ENCODE measurements at places on chromosomes 4 and X. TPM values are rescaled to one million over a fixed set of nuclear protein-coding genes. Genes with fewer than 3 reads are reported as not detected.
A peak's percentile ranks its signal among the peaks of the same experiment; 100 is the strongest.

- DNase-seq: no peak
These were observed 3.3 kb upstream of the SPON2 start for GRCh38 chr4:1175635-1176229.

Gene POU3F4
- not detected for polyA plus RNA-seq

DNA sequence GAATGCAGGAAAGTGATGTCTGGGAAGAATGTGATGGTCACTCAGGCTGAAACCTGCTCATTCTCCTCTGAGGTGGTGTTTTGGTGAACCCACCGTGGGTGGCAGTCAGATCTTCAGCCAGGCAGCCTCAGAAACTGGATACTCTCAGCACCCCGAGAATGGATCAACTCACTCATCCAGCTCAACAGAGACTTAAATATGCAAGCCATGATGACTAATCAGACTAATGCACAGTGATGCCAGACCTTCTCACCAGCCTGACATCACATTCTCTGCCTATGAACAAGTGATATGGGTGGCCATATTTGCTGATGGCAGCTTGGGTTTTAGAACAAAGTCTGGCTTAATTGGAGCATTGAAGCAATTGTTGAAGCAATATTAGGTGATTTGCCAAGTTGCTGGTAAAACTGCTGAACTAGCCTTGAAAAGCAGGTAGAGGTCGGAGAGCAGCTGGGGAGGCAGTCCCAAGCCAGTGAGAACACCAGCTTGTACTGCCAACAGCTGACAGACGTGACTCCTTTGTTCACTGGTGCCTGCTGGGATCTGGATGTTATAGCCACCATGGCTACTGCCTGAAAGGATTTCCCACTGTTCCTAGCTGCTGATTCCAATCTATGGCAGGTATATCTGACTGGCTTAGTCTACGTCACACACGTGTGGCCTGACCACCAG, 608.1 kb downstream of the MID1IP1 start:
- no peak for DNase-seq

DNA sequence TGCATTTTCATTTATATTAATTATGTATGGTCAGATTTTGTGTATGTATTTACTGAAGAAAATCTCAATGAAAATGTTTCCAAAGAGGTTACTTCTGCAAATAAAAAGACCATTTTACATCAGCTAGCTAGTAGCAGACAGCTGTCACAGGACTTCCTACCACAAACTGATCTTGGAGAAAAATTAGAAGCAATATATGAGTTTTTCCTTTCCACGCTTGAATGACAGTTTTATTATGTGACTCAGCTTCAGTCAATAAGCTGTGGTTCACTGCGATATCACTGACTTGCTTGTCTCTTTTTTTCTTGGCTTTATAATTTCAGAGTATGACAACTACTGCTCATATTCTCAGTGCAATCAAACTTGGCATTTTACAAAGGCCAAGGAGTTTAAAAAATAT, 787.4 kb upstream of the GALNTL6 start:
- DNase-seq: no peak

Gene GYPB
- polyA plus RNA-seq: 0.18 TPM

DNA sequence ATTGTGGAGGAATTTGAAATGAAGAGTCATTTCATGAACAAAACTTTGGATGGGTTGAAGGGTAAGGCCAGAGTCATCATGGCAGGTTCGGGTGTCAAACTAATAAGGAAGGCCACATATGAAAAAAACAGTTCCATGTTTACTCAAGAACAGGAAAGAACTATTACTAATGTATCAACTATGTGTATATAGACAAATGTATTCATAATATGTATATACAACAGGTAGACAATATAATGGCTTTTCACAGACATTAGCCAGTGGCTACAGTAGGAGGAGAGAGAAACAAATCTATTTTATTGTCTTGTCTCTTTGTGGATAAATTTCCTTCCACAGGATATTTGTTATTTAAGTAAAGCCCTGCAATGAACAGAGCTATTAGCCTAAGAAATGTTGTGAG, 101.1 kb downstream of the CBLL2 start:
- DNase-seq: no peak

- DNase-seq: peak; percentile 79
These were observed 35.2 kb downstream of the SEPTIN11 start for GRCh38 chr4:76984788-76985211.

Data from psoas muscle (tissue), 8 donors.